ENCODE measurements at places on chromosomes 12 and 14.
A peak's percentile ranks its signal among the peaks of the same experiment; 100 is the strongest.

- peak; percentile 31 for DNase-seq
These were observed 103.3 kb downstream of the RBM19 start for GRCh38 chr12:113862590-113863454.

DNA sequence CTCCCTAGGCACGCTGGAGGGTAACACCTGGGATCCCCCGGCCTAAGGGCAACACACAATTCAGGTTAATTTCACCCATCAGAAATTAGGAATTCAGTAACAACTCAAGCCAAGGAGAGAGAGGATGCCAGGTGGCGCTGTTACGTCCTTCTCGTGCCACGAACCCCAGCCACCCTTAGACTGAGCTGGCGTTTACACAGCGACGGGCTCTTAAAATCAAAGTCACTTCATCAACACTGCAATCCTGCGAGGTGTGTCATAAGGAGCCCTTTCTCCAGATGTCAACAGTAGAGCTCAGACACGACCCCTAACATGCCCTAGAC is 110.6 kb upstream of the TMEM132D start:
- DNase-seq, result no peak

- no peak for DNase-seq
These were observed 65.2 kb downstream of the EP400 start for GRCh38 chr12:132014915-132015280.

- no peak for DNase-seq
These were observed 82.9 kb downstream of the BCL2L14 start for GRCh38 chr12:12153596-12153995.

- DNase-seq, result no peak
These were observed 3.7 kb upstream of the ANKLE2 start for GRCh38 chr12:132765361-132765760.

DNA sequence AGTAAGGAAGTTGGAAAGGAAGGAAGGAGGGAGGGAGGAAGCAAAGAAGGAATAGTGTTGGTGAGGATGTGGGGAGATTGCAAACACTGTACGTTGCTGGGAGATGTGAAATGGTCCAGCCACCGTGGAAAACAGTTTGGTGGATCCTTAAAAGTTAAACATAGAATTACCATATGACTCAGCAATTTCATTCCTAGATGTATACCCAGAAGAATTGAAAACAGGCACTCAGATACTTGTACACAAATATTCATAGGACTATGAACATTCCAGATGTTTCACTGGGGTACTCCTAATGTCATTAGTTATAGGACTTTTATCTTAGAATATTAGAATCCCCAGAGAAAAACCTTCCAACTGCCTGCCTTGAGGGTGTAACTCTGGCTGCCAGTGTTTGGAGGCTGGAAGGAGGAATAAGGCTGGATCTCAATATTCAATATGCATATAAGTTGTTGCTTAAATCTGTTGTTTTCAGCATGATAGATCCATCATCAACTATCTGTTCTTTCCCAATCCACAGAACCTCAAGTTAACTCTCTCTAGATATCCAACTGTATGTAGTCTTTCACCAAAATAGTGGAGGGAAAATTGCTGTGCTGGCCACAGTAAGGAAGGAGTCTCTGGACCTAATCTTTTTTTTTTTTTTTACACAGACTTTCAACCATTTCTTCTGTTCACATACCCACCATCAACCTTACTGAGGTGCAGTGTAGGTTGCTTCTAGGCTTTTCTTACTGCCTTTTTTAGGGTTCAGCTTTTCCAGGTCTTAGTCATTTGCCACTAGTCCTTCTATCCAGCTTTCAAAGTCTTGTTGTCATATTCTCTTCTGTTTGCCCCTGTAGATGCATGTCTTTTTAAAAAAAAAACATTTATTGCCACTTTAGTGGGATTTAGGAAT is 94.5 kb downstream of the DNAI7 start:
- DNase-seq, result no peak

DNA sequence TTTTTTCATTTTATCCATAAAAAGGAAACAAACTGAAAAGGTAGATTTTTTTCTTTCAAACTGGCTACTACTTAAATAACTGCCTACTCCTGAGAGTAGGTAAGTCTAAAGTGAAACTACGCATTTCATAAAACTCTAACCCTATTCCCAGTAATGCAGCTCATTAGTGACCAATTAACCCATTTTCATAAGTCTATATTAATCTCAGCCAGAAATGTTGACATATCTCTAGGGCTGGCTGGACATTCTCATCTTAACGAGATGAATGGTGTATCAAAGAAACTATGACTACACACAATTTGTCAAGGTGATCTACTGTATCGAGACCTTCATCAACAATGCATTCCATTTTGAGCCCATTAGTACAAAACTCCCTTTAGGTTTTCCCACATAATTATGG is 57.2 kb downstream of the EPS8 start:
- DNase-seq, result no peak

GRCh38 chr12:70730675-70731180 is 93.5 kb upstream of the PTPRB start:
- no peak for DNase-seq

DNA sequence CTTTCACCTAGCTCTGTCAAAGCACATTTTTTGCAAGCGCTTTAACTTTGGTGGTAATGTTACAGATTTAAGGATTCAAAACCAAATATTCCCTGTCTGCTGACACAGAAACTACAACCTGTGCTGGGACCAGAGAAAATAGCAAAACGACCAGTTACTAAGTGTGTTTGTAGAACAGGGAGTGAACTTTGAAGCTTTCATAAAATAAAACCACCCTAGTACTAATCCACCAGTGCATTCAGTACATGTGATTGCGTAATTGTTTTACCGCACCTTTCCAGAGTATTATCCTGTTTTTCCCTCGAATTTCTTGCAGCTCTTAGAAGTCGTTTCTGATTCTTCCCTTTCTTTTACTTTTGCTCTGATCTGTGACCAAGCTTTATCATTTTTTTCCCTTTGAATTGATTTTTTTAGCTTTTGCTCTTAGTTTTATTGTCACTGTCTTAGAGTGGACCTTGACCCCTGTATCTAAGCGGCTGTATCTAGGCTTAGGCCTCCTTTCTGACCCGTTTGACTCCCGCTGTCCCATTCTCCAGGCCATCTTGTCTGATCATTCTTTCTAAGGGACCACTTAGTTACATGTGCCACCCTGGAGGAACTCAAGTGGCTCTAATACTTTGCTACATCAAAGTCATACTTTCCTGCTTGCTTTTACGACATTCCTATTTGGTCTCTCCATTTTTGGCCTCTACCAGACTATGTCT is 429.4 kb downstream of the PCNX1 start:
- DNase-seq, result no peak

- DNase-seq, result no peak
These were observed 3.7 kb upstream of the COX8C start for GRCh38 chr14:93343266-93343665.

DNA sequence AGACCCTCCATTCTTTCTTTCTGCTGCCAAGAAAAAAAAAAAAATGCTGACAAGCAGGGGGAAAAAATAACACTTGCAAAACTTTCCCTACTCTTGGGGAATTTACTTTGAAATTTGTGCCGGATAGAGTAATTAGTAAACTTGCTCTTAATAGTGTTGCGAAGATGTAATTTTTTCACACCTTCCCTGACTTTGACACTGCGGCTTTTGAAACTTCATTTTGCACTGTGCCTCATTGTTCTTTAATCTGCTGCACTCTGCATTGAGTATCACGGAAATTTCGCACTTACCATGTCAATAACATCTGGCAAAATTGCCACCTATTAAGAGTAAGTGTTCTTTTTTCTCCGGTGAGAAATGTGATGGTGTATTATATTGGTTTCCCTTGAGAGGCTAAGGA is 596.1 kb downstream of the VRK1 start:
- no peak for DNase-seq

GRCh38 chr14:100825713-100826331 is at the start of gene MEG3:
Gene MEG3 (plus strand): TSS chr14:100826118.
- peak; percentile 61 for DNase-seq

DNA sequence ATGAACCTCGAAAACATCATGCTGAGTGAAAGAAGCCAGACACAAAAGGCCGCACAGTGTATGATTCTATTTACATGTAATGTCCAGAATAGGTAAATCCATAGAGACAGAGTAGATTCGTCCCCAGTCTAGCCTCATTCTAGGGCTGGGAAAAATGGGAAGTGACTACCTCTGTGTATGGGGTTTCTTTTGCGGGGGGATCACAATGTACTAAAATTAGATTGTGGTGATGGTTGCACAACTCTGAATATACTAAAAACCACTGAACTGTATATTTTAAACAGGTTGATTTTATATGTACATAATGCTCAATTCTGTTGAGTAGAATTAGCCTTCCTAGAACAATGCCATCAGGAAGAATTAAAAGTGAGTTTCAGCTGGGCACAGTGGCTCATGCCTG is 6.3 kb upstream of the RILPL2 start:
- no peak for DNase-seq

Measured in HTR-8/SVneo (cell line).